GM04504 (cell line): ENCODE measurements at places on chromosomes 16 and 17.
A peak's percentile ranks its signal among the peaks of the same experiment; 100 is the strongest.

DNA sequence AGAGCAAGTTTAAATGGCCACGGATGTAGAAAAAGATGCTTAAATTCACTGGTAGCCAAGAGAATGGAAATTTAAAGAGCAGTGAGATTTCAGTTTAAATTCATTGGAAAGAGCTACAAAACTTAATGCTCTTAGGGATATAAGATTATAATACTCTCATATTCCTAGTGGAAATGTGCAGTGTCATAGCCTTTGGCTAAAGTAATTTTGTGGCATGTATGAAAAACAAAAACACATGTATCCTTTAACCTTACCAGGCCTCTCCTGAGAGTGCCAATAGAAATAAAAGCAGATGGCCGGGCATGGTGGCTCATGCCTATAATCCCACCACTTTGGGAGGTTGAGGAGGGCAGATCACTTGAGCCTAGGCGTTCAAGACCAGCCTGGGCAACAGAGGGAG, 289.2 kb downstream of the PHKB start:
- no peak for DNase-seq

GRCh38 chr17:5237541-5238016, 2.9 kb upstream of the SCIMP start:
- DNase-seq = peak; percentile 33

- no peak for DNase-seq
These were observed 2.8 kb upstream of the NXPH3 start for GRCh38 chr17:49572806-49573420.

GRCh38 chr17:28443901-28444638, 29.4 kb upstream of the SLC13A2 start:
- no peak for DNase-seq

- peak; percentile 79 for DNase-seq
These were observed at the start of gene MED9 for GRCh38 chr17:17476865-17477467. TSS of gene MED9 (plus strand) at chr17:17477000. CDS start at chr17:17477042, 42 bp downstream.

GRCh38 chr16:79411805-79412204, 188.7 kb downstream of the MAF start:
- DNase-seq = no peak

DNA sequence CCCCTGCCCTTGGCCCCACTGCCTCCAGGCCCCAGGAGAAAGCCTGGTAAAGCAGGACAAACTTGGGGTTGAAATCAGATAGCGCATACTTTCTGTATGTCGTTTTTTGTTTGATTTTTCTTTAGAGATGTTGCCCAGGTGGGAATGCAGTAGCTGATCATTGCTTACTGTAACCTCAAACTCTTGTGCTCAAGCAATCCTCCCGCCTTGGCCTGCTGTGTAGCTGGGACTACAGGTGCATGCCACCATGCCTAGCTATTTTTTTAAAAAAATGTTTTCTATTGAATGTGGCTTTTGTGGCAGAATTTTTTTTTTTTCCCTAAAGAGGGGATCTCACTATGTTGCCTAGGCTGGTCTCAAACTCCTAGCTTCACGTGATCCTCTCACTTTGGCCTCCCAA, 11.1 kb upstream of the CCL5 start:
- DNase-seq = no peak

- DNase-seq = no peak
These were observed 26.4 kb upstream of the ENDOV start for GRCh38 chr17:80388601-80389000.

- no peak for DNase-seq
These were observed 91.8 kb downstream of the SDK2 start for GRCh38 chr17:73552300-73553048.

GRCh38 chr16:12575288-12575687, 228.4 kb downstream of the CPPED1 start:
- no peak for DNase-seq

- no peak for DNase-seq
These were observed 17.1 kb downstream of the RND2 start for GRCh38 chr17:43042025-43042628.

DNA sequence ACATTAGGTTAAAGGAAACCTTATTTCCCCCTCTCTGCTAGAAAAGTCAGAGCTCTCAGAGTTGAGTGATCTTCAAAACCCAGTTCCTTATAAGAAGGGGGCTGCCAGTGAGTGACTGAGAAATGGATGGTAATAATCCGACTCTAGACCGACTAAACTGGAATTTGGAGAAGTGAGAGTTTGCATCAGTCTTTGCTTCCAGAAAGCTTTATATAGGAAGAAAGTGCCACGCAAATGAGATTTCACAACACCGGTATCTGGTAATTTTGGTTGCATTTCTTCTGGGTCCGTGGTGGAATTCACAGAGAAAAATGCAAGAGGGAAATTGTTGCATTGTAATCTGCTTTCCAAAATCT, 271.4 kb downstream of the MAF start:
- no peak for DNase-seq

- no peak for DNase-seq
These were observed 1.8 kb downstream of the KIAA0513 start for GRCh38 chr16:85029408-85029784.

GRCh38 chr17:77002103-77003045, 134.2 kb downstream of the MGAT5B start:
- no peak for DNase-seq

- DNase-seq = no peak
These were observed 1.8 kb downstream of the SOX8 start for GRCh38 chr16:983044-984030.

DNA sequence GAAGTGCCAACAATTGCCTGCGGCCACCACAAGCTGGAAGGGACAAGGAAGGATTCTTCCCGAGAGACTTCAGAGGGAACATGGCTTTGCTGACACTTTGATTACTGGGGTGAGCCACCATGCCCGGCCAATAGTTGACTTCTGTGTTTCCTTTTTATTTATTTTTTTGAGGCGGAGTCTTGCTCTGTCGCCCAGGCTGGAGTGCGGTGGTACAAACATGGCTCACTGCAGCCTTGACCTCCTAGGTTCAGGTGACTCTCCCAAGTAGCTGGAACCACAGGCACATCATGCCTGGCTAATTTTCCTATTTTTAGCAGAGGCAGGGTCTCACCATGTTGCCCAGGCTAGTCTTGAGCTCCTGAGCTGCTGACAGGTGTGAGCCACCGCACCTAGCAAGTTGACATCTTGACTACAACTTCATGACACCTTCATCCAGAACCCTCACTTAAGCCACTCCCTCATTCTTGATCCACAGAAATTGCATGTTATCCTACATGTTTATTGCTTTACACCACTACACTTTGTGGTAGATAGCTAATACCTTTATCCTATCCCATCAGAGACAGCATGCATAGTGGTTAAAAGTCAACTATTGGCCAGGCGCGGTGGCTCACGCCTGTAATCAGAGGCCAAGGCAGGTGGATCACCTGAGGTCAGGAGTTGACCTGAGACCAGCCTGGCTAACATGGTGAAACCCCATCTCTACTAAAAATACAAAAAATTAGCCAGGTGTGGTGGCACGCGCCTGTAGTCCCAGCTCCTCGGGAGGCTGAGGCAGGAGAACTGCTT, 16.1 kb upstream of the GPRC5C start:
- no peak for DNase-seq

DNA sequence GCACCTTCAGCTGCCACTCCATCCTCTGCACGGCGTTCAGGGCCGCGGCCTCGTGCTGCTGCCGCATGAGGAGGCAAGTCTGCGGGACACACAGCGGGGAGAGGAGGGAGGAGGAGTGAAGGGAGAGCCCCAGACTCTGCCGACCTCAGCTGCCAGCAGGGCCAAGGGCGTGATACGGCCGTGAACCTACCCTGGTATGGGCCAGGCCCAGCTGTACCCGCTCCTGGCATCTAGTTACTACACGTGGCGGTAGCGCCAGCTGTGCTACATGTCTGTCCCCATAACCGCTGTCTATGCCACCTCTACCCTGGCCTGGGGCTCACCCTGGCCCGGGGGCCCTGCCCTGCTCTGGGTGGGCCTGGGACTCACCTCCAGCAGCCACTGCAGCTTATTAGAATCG, 51.1 kb downstream of the ZNF778 start:
- no peak for DNase-seq

- DNase-seq = no peak
These were observed 17.8 kb downstream of the CDH16 start for GRCh38 chr16:66900721-66901441.

GRCh38 chr17:81683208-81683583, 401 bp downstream of the ARL16 start:
- no peak for DNase-seq

GRCh38 chr17:79085154-79085920, 10.7 kb downstream of the ENGASE start:
- no peak for DNase-seq
